Activated CD8-positive, alpha-beta T cell treated with anti-CD3 and anti-CD28 coated beads for 36 hours (primary cell): ENCODE measurements at places on chromosomes 1 and 21. TPM values are rescaled to one million over a fixed set of nuclear protein-coding genes. Genes with fewer than 3 reads are reported as not detected.

Gene KIFAP3
- 14.0 TPM for total RNA-seq

Gene PTGFRN
- total RNA-seq = 7.0 TPM

Gene IL19
- total RNA-seq = not detected

Gene CYP4B1
- not detected for total RNA-seq

Gene GPR61
- total RNA-seq = not detected

Gene GPR25
- total RNA-seq = 0.34 TPM

Gene SFN
- 0.47 TPM for total RNA-seq

Gene FCRL1
- total RNA-seq = not detected

Gene PLPPR5
- total RNA-seq = 0.07 TPM
